ENCODE measurements at places on chromosomes 2 and 18. TPM values are rescaled to one million over a fixed set of nuclear protein-coding genes. Genes with fewer than 3 reads are reported as not detected.

The EPB41L3 gene
- total RNA-seq: not detected

The ERMN gene
- total RNA-seq: not detected

The POTEI gene
- not detected for total RNA-seq

The GPR55 gene
- total RNA-seq: not detected

The NGEF gene
- total RNA-seq: 7.4 TPM

The SPP2 gene
- total RNA-seq: not detected

The GKN1 gene
- not detected for total RNA-seq

The FAM124B gene
- total RNA-seq: not detected

The ALK gene
- total RNA-seq: not detected

The CABLES1 gene
- 3.2 TPM for total RNA-seq

The NAGK gene
- total RNA-seq: 30.9 TPM

The DPP4 gene
- not detected for total RNA-seq

The SNED1 gene
- total RNA-seq: 18.0 TPM

The FRZB gene
- 0.20 TPM for total RNA-seq

The LIMS3 gene
- total RNA-seq: 1.5 TPM

The VWC2L gene
- total RNA-seq: not detected

The ACOXL gene
- not detected for total RNA-seq

The CRYGC gene
- total RNA-seq: not detected

The SLC9A4 gene
- total RNA-seq: not detected

The PSD4 gene
- 13.2 TPM for total RNA-seq

The TRPM8 gene
- total RNA-seq: not detected

The ABHD3 gene
- 5.5 TPM for total RNA-seq

The CHPF gene
- total RNA-seq: 81.2 TPM

The EDAR gene
- total RNA-seq: 0.37 TPM

The ARHGEF33 gene
- 0.07 TPM for total RNA-seq

The SNORC gene
- 8.2 TPM for total RNA-seq

The PRSS56 gene
- not detected for total RNA-seq

The RESP18 gene
- total RNA-seq: not detected

The ABCG5 gene
- total RNA-seq: not detected

The LYG2 gene
- not detected for total RNA-seq

The LIMS4 gene
- total RNA-seq: 1.5 TPM

The MROH2A gene
- total RNA-seq: not detected

The ADAM23 gene
- total RNA-seq: not detected

The SNTG2 gene
- not detected for total RNA-seq

The SLC16A14 gene
- 0.56 TPM for total RNA-seq

The TSPYL6 gene
- total RNA-seq: not detected

The SIX3 gene
- total RNA-seq: not detected

The ALPP gene
- 0.35 TPM for total RNA-seq

All from MCF 10A (cell line).